ENCODE measurements at places on chromosomes 3 and 15.

DNA sequence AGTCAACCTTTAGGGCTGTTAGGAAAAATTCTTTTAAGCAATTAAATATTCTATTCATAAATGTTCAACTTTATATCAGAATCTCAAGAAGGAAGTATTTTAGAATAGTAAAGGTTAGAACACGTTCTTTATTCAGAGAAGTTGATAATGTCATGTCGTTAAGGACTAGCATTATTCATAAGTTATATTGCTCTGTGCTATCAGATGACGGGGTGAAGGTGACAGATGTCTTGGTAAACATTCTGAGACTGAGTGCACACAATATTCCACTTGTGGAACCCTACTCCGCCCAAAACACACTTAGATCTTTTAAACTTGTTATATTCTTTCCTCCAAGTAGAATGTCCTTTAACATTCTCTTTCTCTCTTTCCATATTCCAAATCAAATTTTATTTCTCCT lies 7.9 kb downstream of the AP4E1 start:
- no peak for DNase-seq

DNA sequence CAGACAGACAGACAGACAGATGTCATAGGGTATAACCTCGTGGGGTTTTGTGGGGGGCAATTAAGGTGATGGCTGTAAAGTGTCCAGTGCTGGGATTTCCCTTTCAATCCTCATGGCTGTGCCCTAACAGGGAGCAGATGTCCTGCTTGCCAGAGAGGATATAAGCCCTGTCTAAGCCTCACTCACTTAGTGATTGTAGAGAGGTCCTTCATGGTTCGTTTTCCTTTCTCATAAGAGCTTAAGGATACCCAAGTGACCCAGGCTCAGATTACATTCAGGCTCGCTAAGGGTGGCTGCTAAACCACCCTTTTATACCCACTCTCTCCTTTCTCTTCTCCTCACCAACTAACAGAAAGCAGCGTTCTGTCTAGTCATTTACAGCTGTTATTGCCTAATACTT lies 19.2 kb downstream of the LYSMD2 start:
- DNase-seq, result peak; percentile 19

GRCh38 chr3:154730186-154730585 lies 300.2 kb upstream of the GPR149 start:
- peak; percentile 1 for DNase-seq

DNA sequence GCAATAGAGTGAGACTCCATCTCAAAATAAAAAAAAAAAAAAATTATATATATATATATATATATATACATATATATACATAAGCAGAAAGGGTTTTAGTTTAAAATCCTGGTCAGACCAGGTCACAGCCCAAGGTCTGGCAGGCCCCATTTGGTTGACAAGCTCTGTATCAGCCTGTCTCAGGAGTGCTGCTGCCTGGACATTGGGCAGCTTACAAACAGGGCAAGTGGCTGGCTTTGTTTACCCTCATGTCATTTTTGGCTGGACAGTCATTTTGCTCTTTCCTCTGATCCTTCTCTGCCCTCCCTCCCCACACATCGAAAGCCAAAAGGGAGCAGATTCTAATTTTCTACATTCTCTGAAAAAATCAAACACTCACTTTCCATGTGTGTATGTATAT lies 26.7 kb upstream of the KLHL6 start:
- no peak for DNase-seq

DNA sequence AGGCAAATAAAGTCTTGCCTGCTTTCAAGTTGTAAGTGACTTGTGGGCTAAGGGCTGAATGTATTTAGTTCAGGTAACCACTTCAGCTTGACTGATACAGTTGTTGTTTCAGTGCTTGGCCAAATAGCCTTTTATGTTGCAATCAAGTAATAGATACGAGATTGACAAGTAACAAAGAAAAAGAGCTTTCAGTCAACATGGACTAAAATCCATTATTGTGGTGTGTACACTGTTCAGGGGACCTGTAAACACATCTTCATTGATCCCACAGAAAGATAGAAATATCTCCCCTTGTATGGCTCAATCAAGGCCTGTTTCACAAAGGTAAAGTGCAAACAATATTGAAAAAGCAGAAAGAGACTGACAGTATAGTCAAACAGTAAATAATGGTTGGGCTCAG lies 224.8 kb upstream of the TMCO5A start:
- no peak for DNase-seq

DNA sequence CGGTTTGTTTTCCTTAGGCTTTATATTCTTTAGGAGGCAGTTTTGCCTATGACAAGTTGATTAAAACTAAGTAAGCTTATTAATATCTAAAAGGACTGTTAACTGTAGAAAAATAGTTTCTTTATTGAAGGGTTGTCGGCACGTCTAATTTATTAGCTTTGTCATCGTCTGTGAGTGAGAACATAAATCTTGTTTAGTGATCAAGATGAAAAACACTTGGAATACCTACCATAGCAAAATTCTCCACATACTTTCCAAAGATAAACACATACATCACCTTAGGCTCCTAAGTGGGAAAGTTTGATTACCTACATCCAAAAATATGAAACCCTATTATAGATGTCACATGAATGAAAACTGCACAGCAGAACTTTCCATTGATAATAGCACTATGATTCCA lies 139.1 kb upstream of the BNIP2 start:
- no peak for DNase-seq

- peak; percentile 37 for DNase-seq
Measured at GRCh38 chr3:124903896-124904834, 17.0 kb upstream of the ITGB5 start.

Measured in GM23248 (cell line).